Activated CD8-positive, alpha-beta memory T cell treated with anti-CD3 and anti-CD28 coated beads for 24 hours (primary cell): ENCODE measurements at places on chromosomes 4 and X.

DNA sequence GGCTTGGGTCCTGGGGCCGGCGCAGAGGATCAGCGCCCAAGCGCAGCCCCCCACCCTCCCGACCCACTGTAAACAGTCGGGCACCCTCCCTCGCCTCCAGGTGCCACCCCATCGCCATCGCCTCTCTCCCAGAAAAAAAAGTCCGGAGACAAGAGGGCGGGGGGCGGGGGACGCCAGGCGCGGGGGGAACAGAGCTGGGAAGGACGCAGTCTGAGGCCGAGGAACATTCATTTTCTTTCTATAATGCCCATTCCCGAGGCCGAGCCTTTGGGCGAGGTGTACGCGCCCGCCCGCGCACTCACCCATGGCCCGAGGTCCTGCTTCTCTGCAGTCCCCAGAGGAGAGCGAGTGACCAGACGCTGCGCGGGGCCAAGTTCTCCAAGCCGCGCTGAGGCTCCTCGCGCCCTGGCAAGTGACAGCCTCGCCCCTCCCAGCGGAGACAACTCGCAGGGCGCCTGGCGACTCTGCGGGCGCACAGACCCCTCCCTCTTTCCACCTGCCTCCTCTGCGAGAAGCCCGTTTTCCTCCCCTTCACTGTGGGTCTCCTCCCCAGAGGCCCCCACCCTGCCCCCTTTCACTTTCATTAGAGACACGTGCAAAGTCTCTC lies 63.5 kb upstream of the WDR17 start:
- DNase-seq: peak; percentile 55

DNA sequence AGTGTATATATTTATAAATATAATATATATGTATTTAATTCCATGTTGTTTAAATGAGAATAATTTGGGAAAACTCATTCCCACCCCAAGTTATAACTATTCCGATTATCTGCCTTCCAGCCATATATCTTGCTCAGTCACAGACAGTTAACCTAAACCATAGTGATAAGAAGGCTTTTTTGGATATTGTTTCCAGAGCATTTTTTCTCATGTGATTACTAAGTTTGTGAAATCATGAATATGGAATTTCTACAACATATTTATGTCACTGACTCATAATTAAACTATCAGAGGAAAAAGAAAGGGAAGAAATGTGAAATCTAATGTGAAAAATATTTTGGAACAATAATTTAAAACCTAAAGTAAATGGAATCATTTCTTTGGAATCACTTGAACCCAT lies 1163.5 kb upstream of the PABPC4L start:
- DNase-seq: no peak

- DNase-seq: no peak
Measured at GRCh38 chr4:25809996-25810395, 52.8 kb downstream of the SEL1L3 start.

DNA sequence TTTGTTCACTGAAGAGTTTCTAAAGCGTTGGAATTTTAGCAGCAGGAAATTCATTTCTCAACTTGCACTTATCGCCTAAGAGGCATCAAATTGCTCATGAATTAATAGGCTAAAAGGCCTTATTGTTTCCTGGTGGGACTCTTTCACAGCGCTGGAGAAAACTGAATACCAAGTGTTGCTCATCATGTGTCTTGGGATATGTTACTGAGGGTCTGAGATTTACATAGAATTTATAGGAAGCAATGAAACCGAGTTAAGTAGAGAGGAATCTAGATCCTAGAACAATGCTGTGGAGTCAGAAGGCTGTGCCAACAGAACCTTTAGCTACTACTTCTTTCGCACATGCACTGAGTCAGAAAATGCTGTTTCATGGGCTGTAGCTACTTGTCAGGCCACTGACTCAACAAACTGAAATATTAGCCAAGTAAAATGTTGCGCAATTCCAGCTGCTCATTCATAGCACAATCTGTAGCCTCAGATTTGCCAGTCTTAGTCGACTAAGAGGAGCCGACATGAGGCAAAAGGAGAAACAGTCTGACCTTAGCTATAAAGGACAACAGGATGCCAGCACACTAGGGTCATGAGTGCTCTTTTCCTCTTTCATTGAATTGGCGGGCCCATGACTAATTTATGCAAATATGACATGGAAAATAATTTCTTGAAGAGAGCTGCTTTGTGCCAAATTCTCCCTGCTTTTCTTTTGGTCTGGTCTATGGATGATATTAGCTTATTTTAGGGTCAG lies 35.9 kb upstream of the CXCL8 start:
- no peak for DNase-seq

- no peak for DNase-seq
Measured at GRCh38 chr4:89305712-89306437, 1.7 kb downstream of the GPRIN3 start.

DNA sequence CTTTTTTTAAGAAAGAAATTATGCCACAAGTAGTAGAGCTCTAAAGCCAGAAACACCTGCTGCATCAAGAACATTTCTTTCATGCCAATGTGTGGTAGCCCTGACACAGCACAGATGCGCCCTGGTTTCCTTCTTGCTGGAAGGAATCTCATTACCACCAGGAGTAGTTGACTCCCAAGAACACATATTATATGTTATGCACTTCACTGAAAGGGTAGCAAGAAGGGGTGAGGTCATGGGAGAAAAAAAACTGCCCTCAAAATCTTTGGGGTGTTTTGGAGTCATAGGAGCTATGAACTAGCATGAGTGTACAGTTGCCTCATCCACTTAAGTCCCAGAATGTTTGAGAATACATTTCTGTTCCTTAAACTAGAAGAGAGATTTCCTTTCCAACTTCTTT lies 185.8 kb upstream of the C1QTNF7 start:
- DNase-seq: no peak

DNA sequence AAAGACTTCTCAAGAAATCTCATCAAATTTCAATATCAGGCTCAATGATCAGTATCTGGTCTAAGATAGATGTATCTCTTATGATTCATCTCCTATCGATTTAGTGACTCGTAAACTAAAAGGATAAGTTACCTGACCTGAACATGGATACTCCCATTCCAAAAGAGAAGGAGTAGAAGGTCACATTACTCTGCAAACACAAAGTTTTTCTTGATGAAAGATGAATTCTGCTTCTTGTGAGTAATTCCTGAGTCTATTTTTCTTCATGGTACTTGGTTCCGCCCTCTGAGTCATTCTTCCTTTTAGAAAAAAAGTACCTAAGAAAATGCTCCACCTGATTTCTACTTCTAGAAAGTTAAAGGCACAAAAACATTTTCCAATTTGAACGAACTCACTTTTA lies 223.1 kb upstream of the SLIT2 start:
- DNase-seq: no peak

DNA sequence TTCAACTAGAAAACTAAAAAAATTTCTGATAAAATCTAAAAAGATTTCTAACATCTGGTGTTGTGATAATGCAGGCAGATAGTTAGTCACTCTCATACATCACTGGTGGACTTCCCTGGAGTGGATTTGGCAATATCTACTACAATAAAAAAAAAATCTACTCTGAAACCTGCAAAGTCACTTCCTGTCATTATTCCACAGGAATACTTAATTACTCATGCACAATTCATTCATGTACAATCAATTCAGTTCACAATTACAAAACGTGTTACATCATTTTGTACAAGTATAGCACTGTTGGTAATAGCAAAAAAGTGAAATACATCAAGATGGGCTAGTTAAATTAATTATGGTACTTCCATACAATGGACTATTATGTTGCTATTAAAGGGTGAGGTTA lies 16.5 kb upstream of the RHOH start:
- no peak for DNase-seq
